ENCODE measurements at places on chromosomes 5 and 9. TPM values are rescaled to one million over a fixed set of nuclear protein-coding genes. Genes with fewer than 3 reads are reported as not detected.

The C7 gene
- 8.4 TPM for total RNA-seq

DNA sequence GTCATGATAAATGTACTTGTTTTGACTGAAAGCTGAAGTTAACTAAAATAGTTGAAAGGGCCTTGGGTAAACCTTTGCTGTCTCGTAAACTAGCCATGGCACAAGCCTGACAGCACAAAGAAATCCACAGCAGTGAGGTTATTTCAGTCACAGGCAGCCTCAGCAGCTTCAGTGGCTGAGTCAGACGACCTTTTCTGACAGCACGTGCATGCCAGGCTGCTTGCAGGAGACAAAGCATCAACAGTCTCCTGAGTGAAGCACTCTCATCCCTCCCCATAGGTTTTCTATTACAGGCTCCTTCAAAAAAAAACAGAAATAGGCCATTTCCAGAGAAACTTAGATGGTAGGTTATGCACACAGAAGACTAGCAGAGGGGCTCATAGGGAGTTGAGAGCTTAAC lies 34.6 kb downstream of the OXCT1 start:
- no peak for ATAC-seq

DNA sequence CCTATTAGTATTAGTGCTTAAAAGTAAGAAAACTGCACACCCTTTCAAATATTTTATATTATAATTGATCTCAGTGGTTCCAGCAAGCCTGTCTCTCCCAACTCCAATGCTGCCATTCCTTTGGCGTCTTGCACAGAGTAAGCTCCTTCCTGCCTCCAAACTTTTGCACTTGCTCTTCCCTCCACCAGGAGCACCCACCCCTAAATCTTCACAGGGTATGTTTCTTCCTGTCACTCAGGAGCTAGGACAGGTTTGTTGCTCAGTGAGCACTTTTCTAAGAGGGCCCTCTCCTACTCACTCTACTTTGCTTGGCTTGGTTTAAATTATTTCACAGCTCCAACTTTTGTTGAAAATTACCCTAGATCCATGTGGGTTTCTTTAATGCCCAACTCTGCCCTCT lies 189.1 kb upstream of the ADRA1B start:
- ATAC-seq = no peak

- no peak for ATAC-seq
Measured at GRCh38 chr9:129648092-129648763, 6.3 kb upstream of the ASB6 start.

GRCh38 chr5:40202814-40203440 lies 476.8 kb upstream of the PTGER4 start:
- ATAC-seq = no peak

DNA sequence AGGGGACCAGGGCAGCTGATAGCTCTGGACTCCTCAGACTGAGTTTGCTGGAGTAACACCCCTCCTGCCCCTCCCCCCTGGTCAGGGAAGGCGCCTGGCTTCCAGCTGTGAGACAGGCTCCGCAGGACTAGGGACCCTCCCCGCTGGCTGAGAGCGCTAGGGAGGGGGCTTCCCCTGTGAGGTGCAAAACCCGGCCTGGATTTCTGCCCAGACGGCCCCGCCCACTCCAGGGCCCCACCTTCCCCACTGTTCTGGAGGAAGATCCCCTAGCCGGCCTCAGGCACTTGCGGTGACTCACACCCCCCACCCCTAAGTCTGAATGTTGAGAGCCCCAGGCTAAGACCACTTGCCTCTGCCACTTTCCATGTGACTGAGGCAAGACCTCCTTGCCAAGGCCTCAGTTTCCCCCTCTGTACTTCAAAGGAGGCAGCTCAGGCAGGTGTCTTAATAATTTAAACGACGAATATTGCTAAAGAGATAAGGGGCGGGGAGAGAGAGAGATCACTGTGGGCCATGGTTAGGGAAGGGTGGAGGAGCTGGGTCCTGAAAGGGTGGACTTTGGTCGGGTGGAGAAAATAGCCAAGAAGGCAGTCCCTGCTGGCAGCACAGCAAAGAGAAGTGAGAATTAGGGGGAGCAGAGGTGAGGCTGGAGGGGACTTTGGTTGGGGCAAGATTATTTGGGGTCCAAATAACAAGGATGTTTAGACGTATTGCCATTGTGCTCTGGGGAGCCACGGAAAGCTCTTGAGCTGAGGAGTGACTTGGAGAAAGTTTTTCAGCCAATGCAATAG lies 1.0 kb upstream of the DAB2IP start:
- ATAC-seq = peak; percentile 64

- ATAC-seq = no peak
Measured at GRCh38 chr5:95424016-95424415, 32.9 kb downstream of the FAM81B start.

The SLC36A2 gene
- total RNA-seq = not detected

DNA sequence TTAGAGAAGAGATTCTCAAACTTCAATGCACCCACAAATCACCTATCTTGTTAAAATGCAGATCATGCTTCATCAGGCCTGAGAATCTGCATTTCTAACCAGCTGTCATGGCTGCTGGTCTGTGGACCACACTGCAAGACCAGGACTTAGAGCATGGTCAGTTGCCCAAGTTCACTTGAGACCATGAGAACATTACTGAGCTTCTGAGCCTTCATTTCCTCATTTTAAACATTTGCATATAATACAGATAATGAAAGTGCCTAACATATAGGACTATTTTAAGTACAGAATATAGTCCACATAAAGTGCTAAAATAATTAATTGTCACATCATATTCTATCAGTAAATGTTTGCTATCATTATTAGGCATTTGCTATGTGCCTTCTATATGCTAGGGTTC lies 260.8 kb upstream of the TNC start:
- no peak for ATAC-seq

- ATAC-seq = no peak
Measured at GRCh38 chr5:179118338-179118737, 58.2 kb downstream of the ZNF354C start.

GRCh38 chr5:117411701-117412100 lies 837.1 kb upstream of the SEMA6A start:
- ATAC-seq = no peak

DNA sequence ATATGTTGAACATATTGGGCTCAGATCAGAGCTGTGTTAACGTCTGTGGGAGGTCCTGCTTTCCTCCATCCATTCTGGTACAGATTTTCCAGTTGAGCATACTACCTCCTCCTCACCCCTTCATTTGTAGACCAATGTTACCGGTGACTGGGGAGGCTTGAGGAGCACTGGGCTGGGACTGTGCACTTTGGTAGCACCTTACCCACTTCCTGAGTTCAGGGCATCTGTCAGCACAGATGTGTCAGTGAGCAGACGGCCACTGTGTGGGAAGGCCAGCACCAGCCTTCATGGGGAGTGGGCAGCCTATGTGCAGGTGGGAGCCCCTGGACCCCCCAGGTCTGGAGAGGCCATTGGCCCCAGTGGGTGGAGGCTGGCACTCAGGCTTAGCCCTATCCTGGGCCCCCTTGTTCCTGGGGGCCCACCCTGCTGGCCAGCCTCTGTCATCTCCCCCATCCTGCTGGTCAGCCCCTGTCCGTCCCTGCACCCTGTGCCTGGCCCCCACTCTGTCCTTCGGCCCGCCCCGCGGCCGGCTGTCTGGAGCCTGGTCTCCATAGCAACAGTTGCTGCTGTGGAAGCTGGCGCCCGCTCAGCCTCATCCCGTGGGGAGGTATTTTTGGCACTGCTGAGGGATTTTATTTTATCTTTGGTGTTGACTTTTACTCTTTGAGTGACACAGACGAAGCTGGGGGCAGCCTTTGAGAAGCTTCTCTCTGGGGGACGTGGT lies 21.3 kb downstream of the WNK2 start:
- ATAC-seq = no peak

The REEP2 gene
- total RNA-seq = 0.36 TPM

GRCh38 chr5:175922192-175922885 lies 45.8 kb downstream of the THOC3 start:
- ATAC-seq = no peak

The OLFML2A gene
- 12.3 TPM for total RNA-seq

- ATAC-seq = peak; percentile 5
Measured at GRCh38 chr9:130172858-130173665, 858 bp downstream of the NCS1 start.

The NMUR2 gene
- not detected for total RNA-seq

The CATSPER3 gene
- 0.40 TPM for total RNA-seq

GRCh38 chr9:99479929-99480328 lies 257.8 kb downstream of the SEC61B start:
- ATAC-seq = no peak

DNA sequence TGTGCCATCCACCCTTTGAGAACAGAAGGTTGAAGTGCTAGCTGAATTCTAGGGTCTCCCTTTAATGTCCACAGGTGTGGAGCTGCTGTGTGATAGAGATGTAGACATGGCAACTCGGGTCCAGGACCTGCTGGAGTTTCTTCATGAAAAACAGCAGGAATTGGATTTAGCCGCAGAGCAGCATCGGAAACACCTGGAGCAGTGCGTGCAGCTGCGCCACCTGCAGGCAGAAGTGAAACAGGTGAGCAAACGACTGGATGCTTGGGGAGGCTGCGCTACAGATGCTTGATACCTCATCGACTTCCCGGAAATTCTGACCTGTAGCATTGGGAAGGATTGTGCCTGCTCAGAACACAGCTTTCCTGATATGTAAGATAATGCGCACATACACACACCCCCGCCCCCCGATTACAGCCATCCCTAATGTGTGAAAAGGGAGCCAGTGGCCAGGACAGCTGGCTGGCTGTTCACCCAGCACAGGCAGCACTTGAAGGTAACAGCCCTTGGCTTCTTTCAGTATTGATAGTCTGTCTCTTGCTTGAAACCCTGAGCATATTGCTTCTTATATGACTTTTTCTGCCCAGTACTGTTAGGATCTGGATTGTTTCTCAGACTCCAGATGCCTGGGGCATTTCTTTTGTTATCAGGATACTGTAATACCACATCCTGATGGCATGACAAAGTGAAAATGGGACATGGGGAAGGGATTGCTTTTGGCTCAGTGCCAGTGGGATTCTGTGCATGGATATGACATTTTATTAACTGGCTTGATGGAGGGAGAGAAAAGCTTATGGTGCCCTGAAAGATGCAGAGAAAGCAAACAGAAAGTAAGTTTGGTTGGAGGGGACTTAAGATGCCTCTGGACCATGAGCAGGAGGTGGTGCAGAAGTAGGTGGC lies 216.8 kb upstream of the OTULINL start:
- ATAC-seq = peak; percentile 55

The PRRX2 gene
- total RNA-seq = 1.5 TPM

GRCh38 chr5:134006115-134006514 lies 1.3 kb upstream of the VDAC1 start:
- ATAC-seq = no peak

- ATAC-seq = no peak
Measured at GRCh38 chr9:117083559-117083958, 331.3 kb downstream of the ASTN2 start.

- peak; percentile 77 for ATAC-seq
Measured at GRCh38 chr9:91193087-91193657, 168.5 kb downstream of the AUH start.

- ATAC-seq = no peak
Measured at GRCh38 chr5:157182143-157182757, 1.6 kb downstream of the ITK start.

The SPINK4 gene
- not detected for total RNA-seq

The PRKACG gene
- total RNA-seq = not detected

The IFNA13 gene
- not detected for total RNA-seq

- ATAC-seq = peak; percentile 49
Measured at GRCh38 chr9:97889941-97890887, 32.1 kb downstream of the TRMO start.

GRCh38 chr9:98482226-98482625 lies 226.5 kb downstream of the GABBR2 start:
- no peak for ATAC-seq

DNA sequence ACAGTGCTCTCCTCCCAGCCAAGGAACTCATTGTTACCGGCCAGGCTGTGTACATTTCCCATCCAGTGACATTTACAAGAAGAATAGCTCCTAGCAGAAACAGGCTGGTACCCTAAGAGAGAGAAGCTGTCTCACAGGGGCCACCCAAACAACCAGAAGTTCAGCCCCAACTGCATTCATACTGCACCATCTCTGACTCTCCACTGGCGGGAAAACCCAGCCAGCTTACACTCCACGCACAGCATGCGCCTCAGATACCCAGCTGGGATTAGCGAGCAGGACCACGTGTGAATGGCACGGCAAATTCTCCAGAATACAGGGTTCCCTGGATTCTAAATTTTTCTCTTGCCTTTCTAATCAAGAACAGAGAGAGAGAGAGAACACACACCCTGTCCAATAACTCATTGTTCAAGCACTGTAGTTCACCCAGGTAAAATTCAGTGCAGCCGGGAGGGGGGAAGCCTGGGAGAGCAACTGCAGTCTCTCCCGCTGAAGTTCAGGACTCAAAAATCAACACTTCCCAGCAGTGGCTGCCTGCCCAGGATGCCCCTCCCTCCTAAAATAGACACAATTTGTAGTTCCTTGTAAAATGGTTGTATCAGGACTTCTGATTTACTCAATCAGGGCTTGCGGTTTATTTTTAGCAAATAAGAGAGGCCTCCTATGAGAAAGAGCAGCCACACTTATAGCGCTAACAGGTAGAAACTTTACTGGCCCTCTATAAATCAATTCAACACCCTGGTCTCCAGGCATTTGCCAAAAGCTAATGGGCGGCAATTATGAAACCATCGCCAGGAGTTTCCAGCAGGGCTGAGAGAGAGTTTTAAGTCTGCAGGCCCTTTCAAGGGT lies 2.2 kb downstream of the COL23A1 start:
- ATAC-seq = no peak

The YIPF5 gene
- 28.8 TPM for total RNA-seq

The PCA3 gene
- total RNA-seq = not detected

The LHX3 gene
- 0.08 TPM for total RNA-seq

The MYOZ3 gene
- total RNA-seq = not detected

DNA sequence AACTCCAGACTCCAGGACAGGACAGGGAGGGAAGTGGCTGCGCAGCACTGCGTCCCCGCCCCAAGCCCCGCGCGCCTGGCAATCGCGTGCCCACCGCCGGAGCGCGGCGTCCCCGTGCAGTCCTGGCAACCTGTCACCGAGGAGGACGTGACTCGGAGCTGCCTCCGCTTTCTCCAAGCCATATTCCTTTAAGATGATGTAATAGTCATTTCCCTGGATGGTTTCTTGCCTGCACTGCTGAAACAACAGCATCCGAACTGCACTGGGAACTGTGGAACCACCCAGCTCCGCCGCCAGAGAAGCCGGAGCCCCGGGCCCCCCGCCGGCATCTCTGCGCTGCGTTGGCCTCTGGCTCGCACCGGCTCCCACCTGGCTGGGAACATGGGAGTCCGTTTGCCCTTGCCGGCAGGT lies 34.5 kb downstream of the KCTD16 start:
- ATAC-seq = no peak

The IL3 gene
- total RNA-seq = not detected

DNA sequence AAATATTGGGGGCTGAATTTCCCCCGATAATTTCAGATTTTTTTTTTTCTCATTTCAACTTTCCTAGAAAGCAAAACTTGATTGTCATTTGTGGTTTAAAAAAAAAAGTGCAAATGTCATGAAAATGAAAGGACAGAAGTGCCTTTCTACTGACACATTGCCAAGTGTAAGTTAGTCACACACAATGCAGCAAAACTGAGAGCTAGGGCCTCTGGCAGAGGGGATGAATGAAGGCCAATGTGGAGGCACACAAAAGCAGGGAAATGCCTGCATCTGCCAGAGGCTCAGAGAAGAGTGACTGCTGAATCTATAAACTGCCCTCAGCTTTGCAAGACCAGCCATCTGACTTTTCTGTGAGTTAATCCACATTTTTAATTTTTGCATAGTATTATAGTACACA lies 6.8 kb upstream of the IFNA5 start:
- ATAC-seq = no peak

- ATAC-seq = peak; percentile 15
Measured at GRCh38 chr5:33671700-33672291, 220.0 kb downstream of the ADAMTS12 start.

GRCh38 chr9:100227636-100228035 lies 125.1 kb downstream of the TEX10 start:
- ATAC-seq = no peak

The PLPP7 gene
- 0.28 TPM for total RNA-seq

The PCDHGA1 gene
- total RNA-seq = 0.40 TPM

Data from esophagus mucosa (tissue), 1 donor.